ENCODE measurements at places on chromosomes 5 and 9.

- no peaks in the 10 kb centered on the region for H3K27me3 ChIP-seq
- H3K36me3 ChIP-seq: peaks cover 5% of the 10 kb centered on the region
- no peak overlapping the region for H3K27ac ChIP-seq
- H3K4me3 ChIP-seq: no peak overlapping the region
- DNase-seq: peak; percentile 93
- no peaks in the 10 kb centered on the region for H3K4me1 ChIP-seq
Observed at GRCh38 chr5:38827525-38827924, 18.3 kb upstream of the OSMR start.

- peak; percentile 76 for DNase-seq
- no peaks in the 10 kb centered on the region for H3K36me3 ChIP-seq
- H3K4me1 ChIP-seq: peaks cover 2% of the 10 kb centered on the region
- no peak overlapping the region for H3K27ac ChIP-seq
- H3K27me3 ChIP-seq: no peaks in the 10 kb centered on the region
Observed at GRCh38 chr5:120449501-120449900, 14.6 kb upstream of the PRR16 start.

GRCh38 chr5:61974680-61975079 is 331.3 kb upstream of the KIF2A start:
- no peak for DNase-seq
- no peak overlapping the region for H3K4me3 ChIP-seq
- H3K4me1 ChIP-seq: no peaks in the 10 kb centered on the region
- peaks cover 16% of the 10 kb centered on the region for H3K27me3 ChIP-seq

DNA sequence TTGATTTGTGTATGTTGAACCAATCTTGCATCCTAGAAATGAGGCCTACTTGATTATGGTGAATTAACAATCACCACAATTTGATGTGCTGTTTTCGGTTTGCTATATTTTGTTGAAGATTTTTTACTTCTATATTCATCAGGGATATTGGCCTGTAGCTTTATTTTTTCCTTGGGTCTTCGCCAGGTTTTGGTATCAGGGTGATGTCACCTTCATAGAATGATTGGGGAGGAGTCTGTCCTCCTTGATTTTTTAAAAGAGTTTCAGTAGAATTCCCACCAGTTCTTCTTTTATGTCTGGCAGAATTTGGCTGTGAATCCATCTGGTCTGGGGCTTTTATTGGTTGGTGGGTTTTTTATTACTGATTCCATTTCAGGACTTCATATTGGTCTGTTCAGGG is 115.2 kb downstream of the CPLANE1 start:
- no peak overlapping the region for H3K4me3 ChIP-seq
- no peaks in the 10 kb centered on the region for H3K27me3 ChIP-seq
- H3K27ac ChIP-seq: no peak overlapping the region

GRCh38 chr5:22250528-22250927 is 602.6 kb downstream of the CDH12 start:
- H3K27ac ChIP-seq: no peak overlapping the region
- H3K27me3 ChIP-seq: no peaks in the 10 kb centered on the region
- no peak for DNase-seq
- no peaks in the 10 kb centered on the region for H3K4me1 ChIP-seq

Measured in mesenchymal stem cell (in vitro differentiated cells and primary cell).